ENCODE measurements at places on chromosomes 3 and 15.

GRCh38 chr3:77411334-77411733, 371.4 kb downstream of the ROBO2 start:
- DNase-seq = no peak

- no peak for DNase-seq
Observed at GRCh38 chr3:52182196-52182595, 15.8 kb upstream of the ALAS1 start.

- DNase-seq = no peak
Observed at GRCh38 chr3:161233557-161233956, 12.4 kb downstream of the NMD3 start.

DNA sequence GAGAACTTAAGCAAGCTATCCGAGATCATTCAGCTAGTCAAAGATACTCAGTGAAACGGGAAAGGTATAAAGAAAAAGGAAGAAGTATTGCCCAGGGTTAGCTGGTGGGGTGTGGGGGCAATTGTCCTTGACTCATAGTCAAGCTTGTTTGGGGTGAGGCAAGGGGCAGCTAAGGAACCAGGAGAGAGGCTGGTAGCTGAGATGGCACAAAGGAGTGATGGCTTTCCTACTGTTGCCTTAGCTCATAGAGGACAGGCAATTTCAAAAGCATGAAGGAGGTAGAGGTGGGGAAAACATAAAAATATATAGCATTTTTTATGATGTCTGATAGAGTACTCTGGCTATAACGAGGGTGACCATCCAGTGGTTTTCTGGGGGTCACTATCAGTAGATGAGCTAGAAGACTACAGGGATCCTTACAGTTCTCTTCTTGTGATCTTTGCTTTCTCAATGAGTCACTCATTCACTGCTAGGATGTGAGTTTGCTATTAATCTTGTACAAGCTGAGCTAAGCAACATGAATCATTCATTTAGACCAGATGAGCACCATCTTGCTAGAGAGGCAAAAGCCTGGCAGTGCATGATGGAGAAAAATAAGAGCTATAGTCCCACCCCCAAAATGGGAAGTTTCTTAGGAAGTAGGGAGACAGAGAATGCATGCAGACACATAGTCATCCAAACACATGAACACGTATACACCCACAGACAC, 207.1 kb upstream of the PFN2 start:
- no peak for DNase-seq

DNA sequence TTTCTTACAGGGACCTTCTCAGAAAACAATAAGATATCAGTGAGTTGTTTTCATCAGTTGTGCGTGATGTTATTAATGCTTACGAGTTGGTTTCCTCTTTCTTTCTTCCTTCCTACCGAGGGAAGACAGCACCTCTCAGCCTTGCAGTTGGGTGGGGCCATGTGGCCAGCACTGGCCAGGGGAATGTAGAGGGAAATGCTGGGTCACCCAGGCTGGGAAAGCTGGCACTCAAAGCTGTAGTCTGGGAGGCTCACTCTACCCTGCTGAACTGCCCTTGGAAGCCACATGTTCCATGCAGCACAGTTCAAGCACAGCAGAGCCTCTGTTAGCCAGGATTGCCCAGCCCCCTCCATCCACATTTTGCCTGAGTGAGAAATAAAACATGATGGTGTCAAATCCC, 10.1 kb upstream of the CHCHD6 start:
- no peak for DNase-seq

GRCh38 chr15:42154212-42154941, 2.1 kb downstream of the PLA2G4F start:
- DNase-seq = no peak

DNA sequence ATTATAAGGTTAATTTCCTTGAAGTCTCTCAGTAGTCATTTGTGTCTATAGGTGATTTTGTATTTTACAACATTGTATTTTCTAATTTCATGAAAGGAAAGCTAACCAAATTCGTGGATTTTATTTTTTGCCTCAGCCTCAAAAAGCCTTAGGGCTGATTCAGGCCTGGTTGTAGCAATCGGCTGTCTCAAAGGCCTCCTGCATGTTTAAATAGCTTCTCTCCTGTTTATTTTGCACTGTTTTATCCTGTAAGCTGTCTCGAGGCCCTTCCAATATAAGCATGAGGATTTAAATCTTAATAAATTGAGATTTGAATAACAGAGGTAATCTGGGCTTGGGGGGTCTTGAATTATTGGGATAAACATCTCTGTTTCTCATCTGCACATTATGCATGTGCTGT, 51.7 kb upstream of the ICE2 start:
- no peak for DNase-seq

GRCh38 chr15:76200083-76200465, 111.2 kb downstream of the ETFA start:
- no peak for DNase-seq

- DNase-seq = no peak
Observed at GRCh38 chr15:61336026-61336638, 107.0 kb upstream of the RORA start.

DNA sequence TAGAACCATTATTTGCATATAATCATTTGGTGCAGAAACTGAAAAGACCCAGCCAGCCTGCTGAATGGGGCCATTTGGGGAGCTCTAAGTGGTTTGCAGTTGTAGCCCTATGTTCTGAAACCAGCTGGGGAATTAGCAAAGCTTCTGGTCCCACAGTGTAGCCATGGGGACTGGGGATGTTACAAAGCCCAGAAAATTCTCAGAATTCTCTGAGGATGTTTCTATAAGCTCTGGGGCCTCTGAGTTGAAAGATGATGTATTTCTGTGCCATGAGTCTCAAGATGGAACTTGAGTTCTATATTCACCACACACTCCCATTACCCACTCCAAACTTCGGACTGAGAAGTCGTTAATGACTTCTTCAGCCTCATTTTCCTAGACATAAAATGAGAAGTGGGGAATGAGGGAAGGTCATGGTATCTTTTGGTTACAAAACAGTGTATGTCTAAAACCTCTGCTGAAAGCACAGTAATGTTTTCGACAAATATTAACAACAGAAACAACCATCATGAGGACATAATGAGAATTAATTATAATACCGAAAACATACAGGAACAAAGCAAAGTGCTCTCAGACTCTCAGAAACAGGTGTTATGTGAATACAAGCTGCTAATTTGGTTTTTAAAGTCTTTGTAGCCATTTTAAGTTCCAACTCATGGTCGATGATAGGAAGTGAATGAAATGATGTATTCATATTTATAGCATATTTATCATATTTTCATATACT, 89.4 kb downstream of the RFTN1 start:
- no peak for DNase-seq

Data from stimulated activated CD4-positive, alpha-beta T cell treated with anti-CD3 and anti-CD28 coated beads, Interleukin-1b, Interleukin-23, amount 100 ng/mL, for 1 hour (primary cell).